Stimulated activated CD8-positive, alpha-beta memory T cell treated with anti-CD3 and anti-CD28 coated beads, Interleukin-7, amount 100 ng/mL, for 1 hour (primary cell): ENCODE measurements at places on chromosomes 13 and 19.

DNA sequence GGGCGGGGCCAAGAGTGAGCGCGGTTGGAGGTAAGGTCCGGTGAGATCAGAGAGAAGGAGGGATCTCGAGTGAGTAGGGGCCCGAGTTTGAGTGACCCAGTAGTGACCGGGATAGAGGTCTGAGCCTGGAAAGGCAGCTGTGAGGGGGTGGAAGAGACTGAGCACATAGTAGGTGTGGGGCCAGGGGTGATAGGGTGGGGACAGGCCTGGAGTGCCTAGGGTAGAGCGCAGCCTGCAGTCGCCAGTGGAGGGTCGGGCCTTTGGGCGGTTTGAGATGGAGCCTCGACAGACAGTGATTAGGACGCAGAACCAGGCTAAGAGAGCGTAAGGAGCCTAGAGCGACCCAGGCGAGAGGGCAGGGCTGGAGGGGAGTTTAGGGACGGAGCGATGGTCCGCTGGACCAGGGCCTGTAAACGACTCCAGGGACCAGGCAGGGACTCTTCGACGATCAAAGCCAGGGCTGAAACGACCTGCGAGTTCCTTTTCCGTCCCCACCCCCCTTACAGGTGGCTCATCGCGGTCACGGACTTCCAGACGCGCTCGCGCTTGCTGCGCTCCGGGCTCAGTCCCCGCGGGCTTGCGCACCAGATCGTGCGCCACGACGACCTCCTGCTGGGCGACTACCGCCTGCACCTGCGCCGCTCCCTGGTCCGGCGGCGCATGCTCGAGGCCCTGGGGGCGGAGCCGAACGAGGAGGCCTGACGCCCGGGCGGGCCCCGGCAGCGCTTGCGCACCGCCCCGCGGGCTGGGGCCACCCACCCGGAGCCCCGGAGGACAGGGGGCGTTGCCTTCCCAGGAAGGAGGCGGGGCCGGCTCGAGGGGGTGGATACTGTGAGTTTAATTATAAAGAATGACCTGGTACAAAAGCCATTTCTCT, 9.4 kb downstream of the C19orf81 start:
- no peak for DNase-seq

- no peak for DNase-seq
Measured at GRCh38 chr13:36919833-36920615, at the start of gene SMAD9. SMAD9 (minus strand) TSS chr13:36920238; CDS start chr13:36879689, 40,549 bp downstream.

- no peak for DNase-seq
Measured at GRCh38 chr19:4200940-4201542, 18.6 kb downstream of the ANKRD24 start.

- no peak for DNase-seq
Measured at GRCh38 chr13:59997976-59998375, 165.8 kb downstream of the DIAPH3 start.

- DNase-seq = no peak
Measured at GRCh38 chr13:96002322-96003131, 50.7 kb downstream of the UGGT2 start.

DNA sequence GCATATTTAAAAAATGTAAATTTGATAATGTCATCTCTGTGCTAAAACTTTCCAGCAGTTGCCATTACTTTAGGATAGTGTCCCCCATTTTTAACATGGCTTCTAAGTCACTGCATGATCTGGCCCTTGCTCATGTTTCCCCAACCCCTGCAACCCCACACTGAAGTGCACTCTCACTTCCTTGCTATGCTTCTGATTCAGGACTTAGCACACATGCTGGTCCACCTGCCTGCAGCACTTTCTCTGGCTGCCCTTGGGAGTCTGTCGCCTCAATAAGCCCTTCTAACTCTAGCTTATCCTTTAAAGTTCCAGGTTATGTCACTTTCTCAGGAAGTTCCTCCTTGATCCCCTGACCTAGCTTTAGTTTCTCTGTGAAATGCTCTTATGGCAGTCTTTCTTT, 241.0 kb downstream of the POSTN start:
- DNase-seq = no peak

DNA sequence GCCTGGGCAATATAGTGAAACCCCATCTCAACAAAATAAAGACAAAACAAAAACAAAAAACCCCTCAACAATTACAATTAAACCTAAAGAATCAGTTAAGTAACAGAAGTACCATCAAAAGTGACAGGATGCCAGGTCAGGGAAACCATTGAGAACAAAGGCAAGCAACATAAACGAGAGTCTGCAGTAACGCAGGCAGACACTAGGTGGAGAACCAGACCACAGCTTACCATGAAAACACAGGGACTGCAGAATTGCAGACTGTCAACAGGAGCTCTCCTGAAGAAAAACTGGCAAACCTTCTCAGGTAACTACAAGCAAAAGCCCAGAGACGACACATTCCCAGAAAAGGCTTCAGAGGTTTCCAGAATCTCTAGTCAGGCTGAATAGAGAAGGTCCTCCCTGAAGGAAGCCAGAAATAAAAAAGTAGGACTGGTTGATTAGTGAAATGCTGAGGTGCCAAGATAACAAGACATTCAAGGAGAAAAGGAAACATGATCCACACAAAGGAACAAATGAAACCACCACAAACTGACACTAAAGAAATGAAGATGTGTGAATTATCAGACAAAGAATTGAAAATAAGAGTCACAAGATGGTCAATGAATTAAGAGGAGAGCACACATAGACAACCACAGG, 2.2 kb upstream of the ZNF665 start:
- peak; percentile 41 for DNase-seq

DNA sequence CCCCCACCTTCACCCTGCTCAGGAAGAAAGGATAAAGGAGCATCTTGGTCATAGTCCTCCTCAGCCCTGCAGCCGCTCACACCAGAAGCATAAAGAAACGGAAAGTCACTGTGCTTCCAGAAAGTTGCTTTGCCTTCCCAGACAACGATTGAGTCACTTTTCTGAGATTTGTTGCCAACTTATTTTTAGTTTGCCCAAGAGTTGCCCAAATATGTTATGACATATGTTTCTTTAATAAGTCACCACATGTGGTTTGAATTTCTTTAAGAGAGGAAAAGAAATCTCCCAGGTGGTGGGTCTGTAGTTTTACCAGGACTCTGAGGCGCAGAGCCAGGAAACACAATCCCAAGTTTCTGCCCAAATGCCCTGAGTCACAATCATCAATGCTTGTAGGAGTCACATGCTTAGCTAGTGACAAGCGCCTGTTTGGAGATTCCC, 63.4 kb upstream of the LRCH1 start:
- DNase-seq = no peak

DNA sequence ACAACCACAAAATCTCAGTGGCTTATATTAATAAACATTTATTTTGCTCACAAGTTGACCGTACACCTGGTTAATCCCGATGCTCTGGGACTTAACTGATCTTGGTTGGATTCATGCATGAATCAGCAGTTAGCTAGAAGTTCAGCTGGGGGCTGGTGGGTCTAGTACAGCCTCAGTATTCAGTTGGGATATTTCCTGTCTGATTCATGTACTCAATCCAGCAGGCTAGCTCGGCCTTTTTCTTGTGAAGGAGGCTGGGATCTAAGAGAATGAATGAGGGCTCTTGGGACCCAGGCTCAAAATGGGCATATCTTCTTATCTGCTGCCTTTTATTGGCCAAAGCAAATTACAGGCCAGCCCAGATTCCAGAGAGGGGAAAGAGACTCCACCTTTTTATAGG, 178.8 kb downstream of the KCTD12 start:
- DNase-seq = no peak

DNA sequence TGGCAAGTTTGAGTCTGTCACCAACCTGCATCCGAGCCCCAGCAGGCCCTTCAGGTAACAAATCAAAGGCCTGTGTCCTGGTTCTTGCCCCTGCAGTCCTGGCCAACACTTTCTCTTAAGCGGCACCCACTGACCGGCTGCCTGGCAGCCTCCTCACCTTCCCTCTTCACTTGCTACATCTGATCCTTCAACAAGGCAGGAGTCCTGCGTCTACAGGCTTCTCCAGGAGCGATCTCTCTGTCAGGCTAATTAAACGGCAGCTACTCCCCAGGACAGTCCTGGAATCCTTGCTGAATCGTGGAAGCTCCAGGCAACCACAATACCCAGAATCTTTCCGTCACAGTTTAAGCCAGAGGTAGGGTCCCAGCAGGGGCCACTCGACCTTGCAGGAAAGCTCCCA, 41.1 kb upstream of the GAS6 start:
- DNase-seq = no peak

- no peak for DNase-seq
Measured at GRCh38 chr19:5976768-5977167, 1.2 kb downstream of the RANBP3 start.

- no peak for DNase-seq
Measured at GRCh38 chr19:3124630-3125029, 11.2 kb upstream of the GNA15 start.

GRCh38 chr19:7975037-7975436, 30.4 kb downstream of the ELAVL1 start:
- DNase-seq = no peak

- no peak for DNase-seq
Measured at GRCh38 chr13:48302871-48303358, 636 bp upstream of the RB1 start.

DNA sequence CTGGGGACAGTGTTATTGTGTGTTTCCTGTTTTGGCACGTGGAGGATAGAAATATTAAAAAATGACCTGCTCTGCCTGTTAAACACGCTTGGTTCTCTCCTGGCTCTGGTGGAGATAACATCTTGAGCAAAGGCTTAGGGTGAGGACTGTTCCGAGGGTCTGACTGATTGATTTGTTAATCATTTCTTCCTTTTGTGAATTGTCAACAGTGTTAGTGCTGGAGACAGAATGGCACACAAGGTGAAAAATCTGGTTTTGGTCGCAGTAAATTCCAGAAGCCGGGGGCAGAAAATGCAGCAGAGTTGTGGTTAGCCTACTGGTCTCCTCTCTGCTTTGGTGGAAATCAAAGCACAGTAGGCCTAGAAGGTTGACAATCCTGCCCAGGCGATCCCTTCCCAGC, 163.6 kb downstream of the FGF9 start:
- DNase-seq = no peak

DNA sequence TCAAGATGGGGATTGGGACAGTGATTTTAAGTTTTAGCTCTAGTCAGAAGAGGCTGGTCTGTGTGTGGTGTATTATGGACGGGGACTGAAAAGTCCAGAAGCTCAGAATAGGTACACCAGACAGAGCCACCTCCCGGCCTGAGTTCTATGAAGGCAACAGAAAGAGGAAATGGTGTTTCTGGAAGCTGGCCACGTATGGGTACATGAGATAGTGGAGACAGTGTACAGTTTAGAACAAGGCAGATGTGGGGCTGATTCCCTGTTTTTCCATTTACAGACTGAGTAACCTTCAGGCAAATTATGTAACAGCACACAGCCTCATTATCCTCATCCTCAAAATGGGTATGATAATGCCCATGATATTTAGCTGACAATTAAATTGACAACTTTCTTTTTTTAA, 1.3 kb downstream of the ZNF175 start:
- DNase-seq = no peak

DNA sequence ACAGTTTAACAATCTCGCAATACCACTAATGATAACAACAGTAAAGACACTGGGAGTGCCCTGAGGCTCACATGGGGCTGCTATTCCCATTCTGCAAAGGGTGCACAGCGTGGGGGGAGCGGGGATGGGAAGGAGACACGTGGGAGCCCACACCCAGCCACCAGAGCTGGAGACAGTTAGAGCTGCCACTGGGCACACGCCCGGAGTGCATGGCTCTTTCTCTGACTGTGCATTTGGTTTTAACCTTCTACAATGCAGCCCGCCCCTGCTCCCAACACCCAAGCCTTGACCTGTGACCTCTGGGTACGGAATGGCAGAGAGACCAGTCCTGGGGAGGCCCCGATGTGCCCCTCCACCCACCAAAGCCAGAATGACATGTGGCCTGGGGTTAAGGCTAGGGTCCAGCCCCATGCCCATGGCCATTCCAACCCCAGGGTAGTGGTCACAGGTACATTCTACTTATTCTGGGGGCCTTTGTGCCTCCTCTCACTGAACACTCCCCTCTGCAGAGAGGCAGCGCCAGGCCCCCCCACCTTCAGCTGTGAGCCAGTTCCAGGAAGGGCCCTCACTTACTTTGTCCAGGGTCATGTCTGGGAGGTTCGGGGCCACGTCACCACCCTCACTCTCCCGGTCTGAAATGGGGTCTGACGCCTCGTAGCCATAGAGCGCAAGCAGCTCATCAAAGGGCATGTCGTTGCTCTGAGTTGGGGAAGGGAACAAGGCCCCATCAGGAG, 17.1 kb downstream of the MIER2 start:
- DNase-seq = no peak

GRCh38 chr19:18980432-18981020, 39.5 kb upstream of the HOMER3 start:
- no peak for DNase-seq

- no peak for DNase-seq
Measured at GRCh38 chr19:17835182-17836006, 12.4 kb downstream of the JAK3 start.

- no peak for DNase-seq
Measured at GRCh38 chr19:30254158-30254557, 118.0 kb upstream of the ZNF536 start.

GRCh38 chr13:80151016-80151415, 189.9 kb downstream of the SPRY2 start:
- DNase-seq = no peak

DNA sequence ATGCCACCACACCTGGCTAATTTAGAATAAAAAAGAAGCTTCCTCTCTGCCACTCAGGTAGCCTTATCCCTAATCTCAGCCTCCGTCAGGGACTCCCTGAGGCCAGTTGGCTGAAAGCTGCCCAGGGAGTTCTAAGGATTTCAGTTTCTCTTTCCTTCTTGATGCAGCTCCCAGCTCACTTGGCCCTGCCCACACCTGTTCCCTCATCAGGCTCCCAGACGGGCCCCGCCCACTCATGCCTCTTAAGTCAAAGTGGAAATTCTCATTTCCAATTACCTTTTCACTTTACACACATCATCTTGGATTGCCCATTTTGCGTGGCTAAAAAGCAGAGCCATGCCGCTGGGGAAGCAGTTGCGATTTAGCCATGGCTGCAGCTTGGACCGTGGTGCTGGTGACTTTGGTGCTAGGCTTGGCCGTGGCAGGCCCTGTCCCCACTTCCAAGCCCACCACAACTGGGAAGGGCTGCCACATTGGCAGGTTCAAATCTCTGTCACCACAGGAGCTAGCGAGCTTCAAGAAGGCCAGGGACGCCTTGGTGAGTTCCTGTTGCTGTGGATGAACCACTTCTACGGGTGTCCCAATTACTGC, at the start of gene IFNL1:
Gene IFNL1, plus strand, starts transcription at position 353 of the 591 bp plus-strand sequence. Its CDS starts 15 bp downstream, at position 368.
- no peak for DNase-seq

- no peak for DNase-seq
Measured at GRCh38 chr19:48616491-48617056, 1.7 kb upstream of the FAM83E start.

GRCh38 chr19:15251749-15252397, 19.6 kb upstream of the EPHX3 start:
- DNase-seq = no peak

DNA sequence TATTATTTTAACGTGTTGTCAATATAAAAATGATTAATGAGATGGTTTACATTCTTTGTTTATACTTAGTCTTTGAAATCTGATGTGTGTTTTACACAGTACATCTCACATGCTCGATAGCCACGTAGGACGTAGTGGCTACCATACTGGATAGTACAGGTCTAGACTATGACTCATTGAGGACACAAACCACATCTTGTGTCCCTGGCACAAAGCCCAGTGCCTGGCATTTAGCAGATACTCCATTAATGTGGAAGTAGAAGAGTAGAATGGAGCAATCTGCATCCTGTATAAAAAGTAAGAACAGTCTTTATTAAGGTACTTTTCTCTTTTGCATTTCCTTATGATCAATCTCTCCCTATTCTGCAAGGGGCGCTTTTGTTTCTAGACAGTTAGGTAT, 49.0 kb upstream of the FRY start:
- DNase-seq = no peak

GRCh38 chr19:47509170-47509847, 5.6 kb downstream of the NAPA start:
- DNase-seq = no peak
